NCI-H1417 treated with DMSO at 0.1 percent for 48 hours (cell line): ENCODE measurements at places on chromosomes 12 and 14.

DNA sequence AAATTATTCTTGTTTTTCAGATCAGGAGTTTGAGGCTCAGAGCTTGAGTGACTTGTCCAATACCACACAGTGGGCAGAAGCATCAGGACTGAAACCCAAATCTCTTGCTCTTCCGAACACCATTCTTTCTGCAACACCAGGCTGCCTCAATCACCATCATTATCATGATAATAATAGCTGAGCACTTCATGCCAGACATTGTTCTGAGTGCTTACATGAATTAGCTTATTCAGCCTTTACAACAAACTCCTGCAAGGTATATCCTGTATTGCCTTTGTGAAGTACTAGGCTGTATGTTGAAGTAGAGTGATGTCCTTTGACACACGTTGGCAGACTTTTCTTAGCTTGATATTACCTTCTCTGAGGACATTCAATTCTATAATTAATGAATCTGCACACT, 257.4 kb upstream of the ATP2B1 start:
- DNase-seq: no peak

DNA sequence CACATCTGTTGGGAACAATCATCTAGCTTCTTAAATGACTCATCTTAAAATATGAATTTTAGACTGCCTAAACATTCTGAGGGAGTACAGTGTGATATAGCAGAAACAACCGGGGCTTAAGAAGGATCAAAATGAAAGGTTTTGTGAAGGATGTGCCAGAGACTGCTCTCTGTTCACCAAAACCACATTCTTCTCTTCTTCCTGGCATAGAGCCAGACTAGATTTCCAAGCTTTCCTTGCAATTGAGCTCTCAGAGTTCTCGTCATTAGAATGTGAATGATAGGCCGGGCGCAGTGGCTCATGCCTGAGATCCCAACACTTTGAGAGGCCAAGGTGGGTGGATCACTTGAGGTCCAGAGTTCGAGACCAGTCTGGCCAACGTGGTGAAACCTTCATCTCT, 94.5 kb downstream of the LRRIQ1 start:
- no peak for DNase-seq

DNA sequence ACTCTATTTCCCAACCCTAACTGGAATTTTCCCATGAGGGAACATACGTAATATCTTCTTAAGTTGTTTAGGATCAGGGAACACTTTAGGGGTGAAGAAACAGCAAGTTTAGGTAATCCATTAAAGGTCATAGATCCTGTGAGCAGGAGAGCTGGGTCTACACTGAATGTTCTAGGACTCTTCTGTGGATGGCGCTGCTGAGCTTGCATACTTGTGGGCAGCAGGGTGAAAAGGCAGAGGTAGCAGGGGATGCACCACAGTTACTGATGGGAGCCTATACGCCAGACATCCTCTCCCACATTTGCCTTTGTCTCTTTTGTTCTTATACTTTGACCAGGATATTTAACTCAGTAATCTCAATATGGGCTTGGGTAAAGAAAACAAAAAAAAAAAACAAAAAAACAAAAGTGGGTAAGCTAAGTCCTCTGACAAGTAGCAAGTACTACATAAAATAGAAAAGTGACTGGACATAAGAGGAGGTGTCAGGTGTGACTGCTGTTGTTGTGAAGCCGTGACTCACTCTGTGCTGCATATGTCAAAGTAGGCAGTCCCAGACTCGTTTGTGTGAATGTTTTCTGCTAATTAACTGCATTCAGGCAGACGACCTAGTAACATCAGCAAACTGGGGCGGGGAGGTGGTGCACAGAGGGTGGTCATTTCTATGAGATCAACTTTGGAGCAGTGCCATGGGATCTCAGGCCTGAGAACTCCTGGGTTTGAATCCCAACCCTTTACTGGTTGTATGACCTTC, 31.6 kb downstream of the NEUROD4 start:
- no peak for DNase-seq

GRCh38 chr12:1616233-1617066, 12.6 kb upstream of the WNT5B start:
- DNase-seq: no peak

DNA sequence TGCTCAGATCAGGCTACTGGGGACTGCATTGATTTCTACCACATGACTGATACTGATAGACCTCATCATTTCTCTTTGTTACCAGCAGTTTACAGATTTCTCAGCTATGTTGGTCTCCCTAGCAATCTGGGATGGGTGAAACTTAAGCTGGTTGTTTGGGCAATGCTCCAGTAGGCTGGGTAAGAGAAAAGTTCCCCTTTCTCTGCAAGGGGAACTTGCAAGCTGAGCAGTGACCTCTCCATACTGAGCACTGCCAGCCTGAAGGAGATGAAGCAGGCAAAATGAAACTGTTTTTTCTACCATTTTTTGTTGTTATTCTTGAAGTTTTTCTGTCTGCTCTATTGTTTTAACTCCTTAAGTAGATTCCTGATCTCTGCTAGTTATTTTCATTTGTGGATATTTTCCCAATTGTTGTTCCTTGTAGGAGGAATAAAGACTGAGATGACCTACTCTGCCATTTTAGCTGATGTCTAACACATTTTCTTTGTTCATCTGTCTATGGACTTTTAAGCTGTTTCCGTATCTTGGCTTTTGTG, 1.3 kb upstream of the OR4M1 start:
- DNase-seq: no peak

GRCh38 chr14:60217713-60218112, 31.3 kb upstream of the PPM1A start:
- DNase-seq: no peak

- no peak for DNase-seq
Observed at GRCh38 chr14:78974691-78975090, 804.5 kb downstream of the NRXN3 start.

- no peak for DNase-seq
Observed at GRCh38 chr14:95370076-95370475, 50.4 kb upstream of the CLMN start.

DNA sequence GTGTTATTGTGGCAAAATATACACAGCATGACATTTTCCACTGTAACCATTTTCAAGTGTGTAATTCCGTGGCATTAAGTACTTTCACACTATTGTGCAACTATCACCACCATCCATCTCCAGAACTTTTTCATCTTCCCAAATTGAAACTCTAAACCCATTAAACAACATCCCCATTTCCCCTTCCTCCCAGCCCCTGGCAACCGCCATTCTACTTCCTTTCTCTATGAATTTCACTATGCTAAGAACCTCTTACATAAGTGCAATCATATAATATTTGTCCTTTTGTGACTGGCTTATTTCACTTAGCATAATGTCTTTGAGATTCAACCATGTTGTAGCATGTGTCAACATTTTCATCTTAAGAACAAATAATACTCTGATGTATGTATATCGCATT, 67.8 kb upstream of the PYGL start:
- no peak for DNase-seq

- no peak for DNase-seq
Observed at GRCh38 chr12:44433659-44434058, 442.5 kb downstream of the NELL2 start.

- DNase-seq: peak; percentile 60
Observed at GRCh38 chr12:3538466-3539030, 47.5 kb downstream of the PRMT8 start.

- DNase-seq: no peak
Observed at GRCh38 chr14:91405241-91405721, 12.3 kb downstream of the CCDC88C start.

GRCh38 chr14:70943838-70944237, 36.6 kb downstream of the PCNX1 start:
- no peak for DNase-seq

DNA sequence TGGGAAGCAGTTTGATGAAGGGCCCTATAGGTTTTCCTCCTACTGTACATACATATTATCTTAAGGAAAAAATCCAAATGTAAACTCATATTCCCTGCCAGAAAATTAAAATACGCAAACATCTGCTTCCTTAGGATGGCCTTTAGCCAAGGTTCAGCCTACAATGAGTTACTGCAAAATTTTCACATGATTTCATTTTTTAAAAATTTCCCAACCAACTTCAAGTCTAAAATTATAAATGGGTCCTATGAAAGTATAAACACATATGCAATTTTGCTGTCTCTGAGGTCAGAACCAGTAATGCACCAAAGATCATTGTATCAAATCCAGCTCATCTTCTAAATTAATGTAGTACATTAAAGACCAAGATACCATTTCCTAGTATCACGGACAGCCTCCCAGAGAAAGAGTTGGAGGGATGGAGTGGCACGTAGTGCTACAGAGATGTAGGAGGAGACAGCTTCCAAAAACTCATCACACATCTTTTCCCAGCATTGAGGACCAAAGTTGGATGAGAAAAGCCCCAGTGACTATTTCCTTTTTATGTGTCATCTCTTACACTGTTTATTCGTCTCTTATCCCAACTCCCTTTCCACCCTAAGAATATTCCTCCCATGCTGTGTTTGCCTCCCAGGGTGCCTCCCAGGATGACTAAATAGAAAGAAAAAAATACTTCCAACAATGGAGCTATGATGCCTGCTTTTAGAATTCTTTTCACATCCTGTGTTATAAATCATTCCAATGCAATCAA, 92.3 kb upstream of the SLCO1C1 start:
- no peak for DNase-seq

GRCh38 chr12:121476477-121476876, 76.6 kb downstream of the RNF34 start:
- no peak for DNase-seq

DNA sequence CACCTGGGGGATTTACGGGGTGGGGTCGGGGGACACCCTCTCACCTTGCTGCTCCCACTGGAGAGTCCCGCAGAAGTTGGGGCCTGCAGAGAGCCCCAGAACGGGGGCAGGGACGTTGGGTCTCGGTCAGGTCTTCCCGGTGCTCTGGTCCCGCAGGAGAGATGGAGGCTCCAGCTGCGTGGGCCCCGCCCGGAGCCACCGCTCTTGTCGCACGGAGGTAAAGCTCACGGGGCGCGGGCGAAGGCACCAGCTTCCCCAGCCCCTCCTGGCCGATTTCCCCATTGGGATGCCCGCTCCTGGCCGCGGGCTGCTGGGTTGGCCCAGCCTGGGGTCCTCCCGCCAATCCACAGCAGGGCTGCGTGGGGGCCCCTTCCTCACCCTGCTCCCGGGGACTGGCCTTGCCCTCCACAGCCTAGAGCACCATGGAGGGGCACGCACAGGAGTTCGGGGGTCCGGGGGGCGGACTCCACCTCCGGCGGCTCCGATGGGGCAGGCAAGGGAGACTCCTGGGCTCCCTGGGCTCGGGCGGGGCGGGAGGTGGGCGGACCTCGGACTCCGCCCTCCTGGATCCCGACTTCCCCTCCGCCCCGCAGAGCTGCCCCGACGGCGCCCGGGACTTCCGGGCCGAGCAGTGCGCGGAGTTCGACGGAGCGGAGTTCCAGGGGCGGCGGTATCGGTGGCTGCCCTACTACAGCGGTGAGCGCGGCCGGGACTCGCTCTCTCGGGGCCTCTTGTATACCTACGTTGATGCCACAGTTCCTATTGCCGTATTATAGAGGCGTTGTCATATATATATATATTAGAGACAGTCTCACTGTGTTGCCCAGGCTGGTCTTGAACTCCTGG, 8.4 kb downstream of the PAPLN start:
- no peak for DNase-seq

GRCh38 chr12:131555197-131555846, 155.6 kb upstream of the SFSWAP start:
- DNase-seq: no peak

GRCh38 chr12:113105606-113106271, 29.8 kb downstream of the RASAL1 start:
- no peak for DNase-seq
